ENCODE measurements at places on chromosomes 5 and 9.

- DNase-seq = no peak
Observed at GRCh38 chr5:424301-425110, 18.5 kb upstream of the EXOC3 start.

DNA sequence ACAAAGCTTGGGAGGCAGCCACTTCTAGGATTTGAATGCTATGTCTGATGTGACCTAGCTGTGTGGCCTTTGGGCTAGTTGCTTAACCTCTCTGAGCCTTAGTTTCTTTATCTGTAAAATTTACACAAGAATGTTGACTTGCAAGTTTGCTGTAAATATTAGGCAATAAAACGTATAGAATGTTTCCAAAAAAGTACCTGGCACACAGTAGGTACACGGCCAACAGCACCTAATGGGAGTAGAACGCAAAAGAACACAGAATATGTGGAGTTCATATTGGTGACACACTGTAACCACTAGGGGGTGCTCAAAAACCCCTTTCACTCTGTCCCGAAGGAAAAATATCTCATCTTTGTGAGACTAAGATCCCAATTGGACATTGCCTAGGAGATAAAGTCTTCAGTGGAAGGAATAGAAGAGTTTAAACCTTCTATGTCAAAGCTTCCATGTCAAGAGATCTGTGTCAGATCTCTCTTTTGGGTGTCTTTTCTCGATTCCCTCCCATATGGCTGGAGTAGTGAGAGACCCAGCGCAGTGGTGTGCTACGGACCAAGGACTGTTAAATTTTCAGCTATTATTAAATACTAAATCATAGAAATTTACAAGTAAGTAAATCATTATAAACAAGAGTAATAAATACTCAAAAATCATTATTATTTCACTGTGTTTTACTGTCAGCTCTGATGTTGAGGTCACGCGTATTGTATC is 145.4 kb upstream of the RAD23B start:
- no peak for DNase-seq

GRCh38 chr5:19927919-19928318 is 60.1 kb downstream of the CDH18 start:
- DNase-seq = no peak

DNA sequence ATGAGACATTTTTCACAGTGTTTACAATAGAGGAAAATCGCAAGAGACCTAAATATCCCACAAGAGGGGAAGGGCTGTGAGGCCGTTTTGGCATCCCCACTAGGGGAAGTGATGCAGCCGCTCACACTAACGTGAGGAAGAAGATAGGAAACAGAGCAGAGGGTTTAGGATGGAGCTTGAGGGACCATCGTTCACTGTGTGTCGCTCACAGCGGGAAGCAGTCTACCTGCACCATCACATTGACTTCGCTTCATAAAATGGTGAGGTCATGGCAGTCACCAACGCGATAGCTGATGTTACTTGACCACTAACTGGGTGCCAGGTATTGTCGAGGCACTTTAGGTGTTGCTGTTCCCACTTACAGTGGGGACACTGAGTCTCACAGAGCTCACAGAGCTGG is 35.6 kb downstream of the PRRX2 start:
- no peak for DNase-seq

GRCh38 chr9:128125580-128126354 is 1.8 kb downstream of the PTGES2 start:
- DNase-seq = no peak

DNA sequence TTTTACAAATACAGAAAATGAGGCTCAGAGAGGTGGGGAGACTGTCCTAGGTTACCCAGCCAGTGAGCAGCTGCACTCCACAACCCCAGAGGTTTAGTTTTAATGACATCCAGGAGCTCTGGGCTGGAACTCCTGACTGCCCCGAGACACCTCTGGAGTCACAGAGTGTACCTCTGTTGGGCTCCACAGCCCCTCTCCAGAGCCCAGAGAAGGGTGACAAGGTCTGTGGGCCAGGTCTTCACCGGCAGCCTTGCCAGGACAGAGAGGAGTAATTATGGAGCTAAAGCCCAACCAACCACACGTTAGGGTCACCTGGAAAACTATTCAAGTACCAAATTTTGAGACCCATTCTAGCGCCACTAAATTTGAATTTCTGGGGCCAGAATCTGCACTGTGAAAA is 11.1 kb downstream of the CDX1 start:
- DNase-seq = no peak

Measured in Jurkat, Clone E6-1 (cell line).